Ureter (tissue), 1 donor: ENCODE measurements at places on chromosomes 2 and 18. TPM values are rescaled to one million over a fixed set of nuclear protein-coding genes. Genes with fewer than 3 reads are reported as not detected.

GRCh38 chr2:60098996-60099395 lies 454.5 kb downstream of the BCL11A start:
- no peak for DNase-seq

GRCh38 chr2:81412681-81413080 lies 1108.1 kb upstream of the LRRTM1 start:
- no peak for DNase-seq

GRCh38 chr18:35466815-35467623 lies 30.7 kb downstream of the INO80C start:
- DNase-seq: no peak

DNA sequence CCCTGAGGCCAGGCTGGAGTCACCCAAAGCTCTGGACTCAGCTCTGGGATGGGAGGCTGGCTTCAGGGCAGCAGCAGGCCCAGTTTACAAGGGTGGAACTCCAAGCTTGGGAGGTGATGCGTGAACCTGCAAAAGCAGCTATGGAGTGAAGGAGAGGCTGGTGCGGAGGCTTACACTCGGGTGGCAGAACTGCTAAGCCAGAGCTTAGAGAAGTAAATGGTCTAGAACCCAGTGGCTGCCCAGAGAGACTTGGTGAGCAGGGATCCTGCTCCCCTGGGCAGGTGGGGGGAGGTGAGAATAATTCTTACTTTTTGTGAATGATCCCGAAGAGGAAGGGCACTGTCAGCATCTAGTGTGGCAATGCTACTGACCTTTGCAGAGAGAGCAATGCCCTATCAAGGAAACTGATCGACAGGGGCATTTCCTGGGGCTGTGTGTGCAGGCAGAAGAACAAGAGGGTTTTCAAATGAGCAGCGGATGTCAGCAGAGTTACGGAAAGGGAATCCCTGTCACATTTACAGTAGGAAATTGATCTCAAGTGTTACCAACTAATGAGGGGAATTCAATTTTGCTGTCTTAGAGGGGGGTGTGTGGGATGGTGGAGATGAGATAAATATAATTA lies 80.4 kb downstream of the TGFA start:
- DNase-seq: no peak

DNA sequence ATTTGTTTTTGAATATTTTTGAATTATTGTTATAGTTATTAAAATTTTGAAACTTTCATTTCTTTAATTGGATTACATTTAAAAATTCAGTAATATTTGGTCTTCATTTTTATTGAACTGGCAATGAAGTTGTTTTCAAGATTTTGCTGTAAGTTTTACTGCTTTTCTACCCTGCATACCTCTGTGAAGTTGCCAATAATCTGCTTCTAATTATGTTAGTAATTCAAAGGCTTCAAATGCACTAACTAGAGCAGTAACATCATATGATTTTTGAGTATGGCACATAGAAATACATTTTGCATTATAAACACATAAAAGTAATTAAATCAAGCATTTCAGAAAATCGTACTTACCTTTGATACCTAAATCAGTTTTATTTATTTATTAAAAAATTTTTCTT lies 40.3 kb upstream of the FAM171B start:
- no peak for DNase-seq

DNA sequence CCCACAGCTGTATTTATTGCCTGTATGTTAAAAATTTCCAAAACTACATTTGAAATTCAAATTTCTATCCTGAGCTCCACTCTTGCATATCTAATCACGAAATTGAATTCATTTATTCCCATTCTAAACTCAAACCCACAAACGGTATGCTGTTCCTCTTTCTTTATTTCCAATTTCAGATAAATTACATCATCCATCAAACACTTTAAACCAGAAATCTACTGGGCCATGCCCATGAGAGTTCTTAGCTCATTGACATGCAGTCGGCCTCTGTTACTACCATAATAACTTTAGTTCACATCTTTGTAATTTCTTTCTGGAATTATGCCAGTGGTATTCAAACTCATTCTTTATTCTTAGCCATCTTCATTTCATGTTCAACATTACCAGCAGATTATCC lies 100.3 kb downstream of the COL3A1 start:
- DNase-seq: no peak

- no peak for DNase-seq
These were observed 4.9 kb downstream of the RALB start for GRCh38 chr2:120257522-120257921.

The IL1R2 gene
- total RNA-seq: 5.9 TPM

DNA sequence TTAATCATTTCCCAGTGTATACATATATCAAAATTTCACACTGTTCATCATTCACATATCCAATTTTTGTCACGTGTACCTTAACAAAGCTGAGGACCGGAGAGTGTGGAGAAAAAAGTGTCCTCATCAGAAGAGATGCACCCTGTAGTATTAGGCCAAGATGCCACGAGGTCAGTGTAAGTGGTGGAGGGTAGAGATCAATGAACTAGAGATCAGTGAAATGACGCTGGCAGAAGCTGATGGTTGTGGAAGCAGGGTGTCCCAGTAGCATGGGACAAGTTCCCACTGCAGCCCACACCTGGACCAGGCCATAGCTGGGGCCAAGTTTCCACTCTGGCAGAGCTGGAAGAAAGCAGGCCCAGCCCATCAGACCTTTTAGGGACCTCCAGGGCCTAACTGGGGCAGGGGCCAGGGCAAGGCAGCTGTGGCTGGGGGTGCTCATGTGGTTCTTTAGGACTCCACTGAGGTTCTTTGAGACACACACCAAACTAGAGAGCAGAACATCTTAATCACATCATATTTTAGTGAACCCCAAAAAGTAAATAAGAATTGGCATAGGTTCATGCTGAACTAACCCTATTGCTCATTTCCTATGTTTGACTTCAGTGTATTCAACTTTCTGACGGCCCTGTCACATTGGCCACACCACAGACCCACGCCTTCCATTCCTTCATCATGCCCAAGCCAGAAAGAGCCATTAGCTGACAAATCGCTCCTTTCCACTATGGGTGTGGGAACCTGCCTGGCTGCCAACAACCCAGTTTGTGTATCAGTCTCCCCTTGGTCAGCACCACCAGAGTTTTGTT lies 21.6 kb upstream of the GPR55 start:
- no peak for DNase-seq

DNA sequence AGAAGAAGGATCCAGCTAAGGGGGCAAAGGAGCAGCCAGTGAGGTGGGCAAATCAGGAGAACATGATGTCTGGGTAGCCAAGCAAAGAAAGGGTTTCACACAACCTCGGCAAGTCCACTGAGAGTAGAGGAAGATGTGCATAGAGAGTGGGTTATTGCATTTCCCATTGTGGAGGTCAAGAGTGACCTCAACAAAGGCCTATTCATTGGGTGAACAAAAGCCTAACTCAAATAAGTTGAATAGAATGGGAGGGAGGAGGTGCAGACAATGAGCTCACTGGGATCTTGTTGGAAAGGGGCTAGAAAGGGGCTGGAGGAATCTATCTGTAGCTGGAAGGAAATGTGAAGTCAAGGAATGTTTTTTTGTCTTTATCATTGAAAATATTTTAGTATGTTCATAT lies 14.0 kb upstream of the PDCL3 start:
- DNase-seq: no peak

The SCTR gene
- not detected for total RNA-seq

GRCh38 chr2:89000235-89000634 lies 308.8 kb downstream of the RPIA start:
- no peak for DNase-seq

The TPO gene
- total RNA-seq: 4.2 TPM

DNA sequence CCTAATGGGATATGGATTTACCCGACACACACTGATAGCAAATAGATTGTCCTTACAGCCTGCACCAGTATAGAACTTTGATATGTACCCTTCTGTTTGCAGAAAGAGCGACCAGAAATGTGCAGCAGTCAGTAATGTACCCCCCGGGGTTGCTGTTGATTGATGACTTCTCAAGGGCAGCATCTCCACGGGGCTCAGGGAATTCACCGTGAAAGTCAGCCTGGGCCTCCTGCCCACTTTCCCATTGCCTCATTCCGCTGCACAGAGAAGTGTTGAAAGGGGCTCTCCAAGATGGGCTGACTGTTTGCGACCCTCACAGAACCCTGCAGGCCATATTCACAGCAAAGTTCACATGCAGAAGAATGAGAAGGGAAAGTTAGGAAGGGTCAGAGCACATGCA lies 241.3 kb downstream of the PRKCE start:
- no peak for DNase-seq

- DNase-seq: no peak
These were observed 132.4 kb downstream of the TMEM163 start for GRCh38 chr2:134586326-134586965.

The TCF23 gene
- 0.42 TPM for total RNA-seq

DNA sequence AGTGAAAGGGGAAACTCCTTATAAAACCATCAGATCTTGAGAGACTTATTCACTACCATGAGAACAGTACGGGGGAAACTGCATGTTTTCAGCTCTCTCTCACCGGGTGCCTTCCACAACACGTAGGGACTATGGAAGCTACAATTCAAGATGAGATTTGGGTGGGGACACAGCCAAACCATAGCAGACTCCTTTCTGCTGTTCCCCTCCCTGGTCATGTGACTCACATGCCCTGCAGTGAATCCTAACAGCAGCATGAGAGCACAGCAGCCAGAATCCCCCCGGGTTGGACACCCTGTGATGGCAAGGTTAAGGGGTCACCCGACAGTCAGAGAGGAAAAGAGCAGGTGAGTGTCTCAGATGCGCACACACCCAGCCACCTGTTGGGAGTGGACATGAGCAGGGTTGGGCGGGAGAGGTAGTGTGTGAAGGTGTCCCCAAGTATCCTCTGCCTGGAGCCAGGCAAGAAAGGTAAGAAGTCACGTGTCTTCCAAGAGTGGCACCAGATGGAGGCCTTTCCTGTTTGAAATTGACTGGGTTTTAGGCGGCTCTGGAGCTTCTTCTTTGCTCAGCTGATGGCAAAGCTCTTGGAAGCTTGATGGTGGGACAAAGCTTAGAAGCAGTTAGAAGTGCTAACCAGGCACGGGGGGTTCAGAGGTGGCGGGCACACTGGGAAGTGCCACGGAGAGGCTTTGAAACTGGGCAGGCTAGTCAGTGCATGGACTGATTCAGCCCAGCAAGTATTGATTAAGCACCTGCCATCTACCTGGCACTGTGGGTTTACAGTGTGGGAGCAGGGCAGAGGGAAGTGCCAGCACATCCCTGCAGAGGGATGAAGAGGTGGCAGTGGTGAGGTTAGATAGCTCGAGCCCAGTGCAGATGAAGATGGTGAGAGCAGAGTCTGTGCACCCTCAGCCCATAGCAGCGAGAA lies 68.7 kb downstream of the RHOB start:
- DNase-seq: no peak

DNA sequence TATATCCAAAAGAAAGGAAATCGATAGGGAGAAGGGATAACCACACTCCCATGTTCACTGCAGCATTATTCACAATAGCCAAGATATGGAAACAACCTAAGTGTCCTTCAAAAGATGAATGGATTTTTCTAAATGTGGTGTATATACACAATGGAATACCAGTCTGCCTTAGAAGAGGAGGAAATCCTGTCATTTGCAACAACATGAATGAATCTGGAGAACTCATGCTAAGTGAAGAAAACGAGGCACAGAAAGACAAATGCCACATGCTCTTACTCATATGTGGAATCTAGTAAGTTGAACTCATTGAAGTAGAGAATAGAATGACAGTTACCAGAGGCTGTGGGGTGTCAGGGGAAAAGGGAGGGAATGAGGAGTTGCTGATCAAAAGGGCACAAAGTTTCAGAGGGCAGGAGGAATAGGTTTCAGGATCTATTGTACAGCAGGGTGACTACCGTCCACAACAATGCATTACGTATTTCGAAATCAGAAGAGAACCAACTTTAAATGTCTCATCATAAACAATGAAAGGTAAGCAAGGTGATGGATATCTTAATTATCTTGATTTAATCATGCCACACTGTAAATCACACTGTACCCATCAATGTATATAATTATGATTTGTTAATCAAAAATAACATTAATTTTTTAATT lies 46.1 kb downstream of the SIGLEC15 start:
- DNase-seq: no peak

DNA sequence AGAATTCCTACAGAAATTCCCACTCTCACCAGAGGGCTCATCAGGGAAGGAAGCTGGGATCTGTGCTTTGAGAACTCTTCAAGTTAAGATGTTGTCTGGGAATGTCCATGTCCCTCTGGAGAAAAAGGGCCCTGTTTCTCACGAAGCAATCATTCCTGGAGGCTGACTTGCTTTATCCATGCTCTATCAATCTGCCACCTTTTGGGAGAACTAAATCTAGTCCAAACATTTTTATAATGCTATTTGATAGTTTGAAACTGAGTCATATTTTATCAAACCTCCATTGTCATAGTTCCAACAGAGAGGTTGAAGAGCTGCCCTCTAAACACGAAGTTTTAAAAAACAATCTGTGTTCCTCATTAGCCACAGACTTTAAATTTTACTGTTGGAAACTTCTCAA lies 219.2 kb downstream of the MTX2 start:
- no peak for DNase-seq

- peak; percentile 78 for DNase-seq
These were observed 36.1 kb upstream of the GPD2 start for GRCh38 chr2:156399950-156400705.

DNA sequence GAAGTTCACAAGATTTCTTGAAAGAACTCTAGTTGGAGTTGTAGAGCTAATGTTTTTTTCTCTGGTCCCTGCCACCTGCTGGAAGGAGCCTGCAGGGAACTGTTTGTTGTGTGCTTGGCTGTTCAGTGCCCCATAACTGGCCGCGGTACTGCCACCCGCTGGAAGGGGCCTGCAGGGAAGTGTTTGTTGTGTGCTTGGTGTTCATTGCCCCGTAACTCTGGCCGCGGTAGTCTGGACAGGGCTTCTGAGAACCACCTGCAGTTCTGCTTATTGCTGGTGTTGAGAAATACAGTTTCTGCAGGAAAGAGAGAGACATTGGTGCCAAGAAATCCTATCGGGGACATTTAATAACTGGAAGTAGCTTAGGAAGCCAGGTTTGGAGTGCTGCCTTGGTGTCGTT lies 58.1 kb downstream of the AGAP1 start:
- peak; percentile 61 for DNase-seq

The ALPI gene
- not detected for total RNA-seq

DNA sequence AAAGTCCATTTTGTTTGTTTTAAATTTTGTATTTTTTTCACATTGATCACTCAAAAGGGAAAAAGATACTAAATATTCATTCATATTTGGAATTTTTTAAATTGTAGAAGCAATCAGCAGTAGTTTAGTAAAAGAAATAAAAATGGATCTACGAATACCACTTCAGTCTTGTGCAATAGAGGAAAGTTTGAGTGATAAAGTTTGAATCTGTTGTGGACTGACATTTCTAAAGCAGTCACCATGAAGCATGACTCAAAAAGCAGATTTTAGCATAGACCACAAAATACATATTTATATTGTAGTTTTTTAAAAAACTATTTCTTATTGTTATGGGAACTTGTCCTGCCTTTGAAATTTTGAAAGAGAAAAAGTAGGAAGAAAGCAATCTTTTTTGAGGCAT lies 520.5 kb upstream of the ZEB2 start:
- DNase-seq: no peak

GRCh38 chr2:85704800-85705679 lies 10.9 kb downstream of the GNLY start:
- DNase-seq: no peak

- no peak for DNase-seq
These were observed 98.7 kb downstream of the SLC8A1 start for GRCh38 chr2:40353231-40353630.
